ENCODE measurements at places on chromosomes 2 and 18.

GRCh38 chr2:232438951-232439757 is 16.8 kb upstream of the ALPI start:
- DNase-seq = peak; percentile 45

GRCh38 chr2:38315707-38316333 is 61.3 kb downstream of the ATL2 start:
- no peak for DNase-seq

DNA sequence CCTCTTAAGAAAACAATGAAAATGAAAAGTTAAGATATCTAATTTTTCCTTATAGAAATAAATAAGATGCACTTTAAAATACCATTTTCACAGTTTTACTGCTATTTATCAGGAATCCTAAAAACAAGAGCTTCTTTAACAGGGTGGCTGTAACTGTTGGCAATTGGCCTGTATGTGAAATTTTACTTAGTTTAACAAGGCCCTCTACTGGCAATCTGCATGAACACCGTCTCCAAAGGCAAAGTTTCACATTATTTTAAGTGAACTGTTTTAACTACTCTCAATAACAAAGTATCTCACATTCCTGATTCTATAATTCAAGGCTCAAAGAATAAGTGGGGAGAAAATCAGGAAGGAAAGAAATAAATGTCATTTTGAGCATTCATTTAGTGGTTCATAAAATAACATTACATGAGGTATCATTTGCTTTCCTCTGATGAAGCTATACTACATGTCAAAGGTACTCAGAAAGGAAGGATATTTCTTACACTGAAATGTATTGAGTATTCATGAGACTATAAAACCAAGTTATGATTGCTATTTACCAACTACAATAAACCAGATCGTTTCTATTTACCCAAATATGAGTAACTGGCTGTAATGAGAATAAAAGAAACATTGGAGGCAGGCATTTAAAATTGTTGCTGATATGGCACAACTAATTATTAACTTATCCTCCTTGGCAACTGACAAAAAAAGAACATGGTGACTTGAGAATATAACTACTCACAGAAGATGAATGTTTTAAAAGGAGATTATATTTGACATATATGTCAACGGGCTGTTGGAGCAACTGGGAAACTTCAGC is 7.0 kb downstream of the NCKAP5 start:
- DNase-seq = no peak

GRCh38 chr2:169619946-169620345 is 35.8 kb downstream of the PPIG start:
- no peak for DNase-seq

GRCh38 chr2:197879812-197880408 is 75.5 kb downstream of the PLCL1 start:
- DNase-seq = no peak

GRCh38 chr2:239576784-239577685 is 176.2 kb upstream of the HDAC4 start:
- DNase-seq = no peak

Measured in CD8-positive, alpha-beta memory T cell (primary cell).